ENCODE measurements at places on chromosomes 6 and 20.

DNA sequence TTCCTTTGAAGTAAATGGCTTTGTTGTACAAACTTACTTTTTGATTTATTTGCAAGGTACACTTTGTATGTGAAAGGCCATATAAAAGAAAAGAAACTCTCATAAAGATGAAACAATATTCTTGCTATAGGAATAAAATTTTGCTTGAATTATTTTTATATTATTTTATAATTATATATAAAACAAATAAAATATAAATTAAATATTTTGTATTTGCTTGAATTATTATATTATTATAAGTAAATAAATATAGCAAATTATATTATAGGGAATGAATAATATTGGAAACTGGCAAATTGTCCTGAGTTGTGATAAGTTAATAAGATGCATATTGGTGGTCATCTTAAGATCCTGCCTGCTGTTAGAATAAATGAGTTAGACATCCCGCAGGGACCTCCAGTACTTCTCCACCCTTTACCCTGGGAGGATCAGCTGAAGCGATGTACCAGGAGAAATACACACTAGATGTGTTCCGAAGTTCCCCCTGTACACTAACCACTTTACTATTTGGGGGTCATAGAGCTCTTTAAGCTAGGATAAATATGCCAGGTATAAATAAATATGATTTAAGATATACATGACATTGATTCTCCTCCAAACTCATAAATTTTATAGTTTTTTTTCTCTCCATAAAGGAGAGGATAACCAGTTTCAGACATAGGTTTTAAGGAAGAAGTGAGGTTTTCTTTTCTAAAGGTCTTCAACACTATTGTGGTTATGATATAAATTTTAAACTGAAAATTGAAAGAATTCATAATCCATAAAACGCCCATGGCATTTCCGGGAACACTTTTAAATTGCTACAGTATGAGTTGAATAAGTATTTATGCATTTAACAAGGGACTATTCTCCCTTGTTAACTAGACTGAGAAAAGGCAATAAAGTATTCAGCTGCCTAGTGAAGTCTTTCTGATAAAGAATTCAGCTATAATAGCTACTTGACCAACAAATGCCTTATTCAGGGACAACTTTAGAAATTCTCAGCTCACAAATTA is 486.3 kb upstream of the MARCKS start:
- H3K4me3 ChIP-seq: no peak overlapping the region
- H3K4me1 ChIP-seq: peaks cover under 1% of the 10 kb centered on the region
- no peak for DNase-seq
- H3K36me3 ChIP-seq: no peaks in the 10 kb centered on the region
- H3K27me3 ChIP-seq: no peaks in the 10 kb centered on the region
- no peak overlapping the region for H3K27ac ChIP-seq

DNA sequence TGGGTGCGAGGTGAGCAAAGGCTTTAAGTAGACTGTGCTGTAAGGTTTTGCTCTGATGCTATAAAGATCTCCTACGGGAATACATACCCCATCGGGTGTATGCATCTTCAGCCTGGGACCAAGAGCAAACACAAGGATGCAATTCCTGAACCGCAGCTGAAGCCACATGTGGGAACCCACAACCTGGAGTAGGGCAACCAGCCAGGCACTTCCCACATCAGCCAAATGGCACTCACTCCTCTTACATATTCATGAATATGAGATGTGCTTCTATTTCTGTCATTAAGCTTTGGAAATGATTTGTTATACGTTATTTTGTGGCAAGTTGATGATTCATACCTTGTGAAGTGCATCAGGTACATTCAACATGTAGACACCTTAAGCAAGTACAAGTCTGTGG is 619.2 kb downstream of the C6orf118 start:
- no peak overlapping the region for H3K27ac ChIP-seq
- H3K36me3 ChIP-seq: no peaks in the 10 kb centered on the region
- H3K4me1 ChIP-seq: no peaks in the 10 kb centered on the region
- DNase-seq: no peak

GRCh38 chr20:9256393-9256792 is 187.5 kb downstream of the PLCB4 start:
- no peaks in the 10 kb centered on the region for H3K4me1 ChIP-seq
- no peaks in the 10 kb centered on the region for H3K36me3 ChIP-seq
- no peak overlapping the region for H3K4me3 ChIP-seq
- DNase-seq: no peak
- no peaks in the 10 kb centered on the region for H3K27me3 ChIP-seq

DNA sequence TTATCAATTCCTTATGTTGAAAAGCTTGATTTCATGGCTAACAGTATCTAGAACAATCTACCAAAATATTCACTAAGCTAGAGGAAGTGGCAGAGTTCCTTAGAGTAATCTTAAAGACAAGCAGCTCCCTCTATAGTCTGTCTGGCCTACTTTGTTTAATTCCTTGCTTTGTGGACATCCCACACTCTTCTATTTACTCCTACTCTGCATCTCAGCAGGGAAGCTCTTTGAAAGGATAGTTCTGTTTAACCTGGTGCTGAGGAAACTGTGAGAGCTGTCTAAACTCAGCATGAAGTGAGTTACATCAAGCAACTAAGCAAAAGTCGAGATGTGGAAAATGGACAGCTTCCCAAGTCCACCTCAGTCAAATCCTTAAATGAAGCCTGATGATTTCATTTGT is 4.3 kb downstream of the REV3L start:
- no peak overlapping the region for H3K4me3 ChIP-seq
- no peak overlapping the region for H3K27ac ChIP-seq
- no peaks in the 10 kb centered on the region for H3K27me3 ChIP-seq
- DNase-seq: peak; percentile 69
- peaks cover 14% of the 10 kb centered on the region for H3K4me1 ChIP-seq

GRCh38 chr20:35617397-35618262 is 2.0 kb downstream of the SPAG4 start:
- H3K27me3 ChIP-seq: no peaks in the 10 kb centered on the region
- H3K27ac ChIP-seq: peak overlapping the region; percentile 49
- peak; percentile 49 for DNase-seq
- peaks cover 16% of the 10 kb centered on the region for H3K4me1 ChIP-seq
- H3K4me3 ChIP-seq: peak overlapping the region; percentile 54

DNA sequence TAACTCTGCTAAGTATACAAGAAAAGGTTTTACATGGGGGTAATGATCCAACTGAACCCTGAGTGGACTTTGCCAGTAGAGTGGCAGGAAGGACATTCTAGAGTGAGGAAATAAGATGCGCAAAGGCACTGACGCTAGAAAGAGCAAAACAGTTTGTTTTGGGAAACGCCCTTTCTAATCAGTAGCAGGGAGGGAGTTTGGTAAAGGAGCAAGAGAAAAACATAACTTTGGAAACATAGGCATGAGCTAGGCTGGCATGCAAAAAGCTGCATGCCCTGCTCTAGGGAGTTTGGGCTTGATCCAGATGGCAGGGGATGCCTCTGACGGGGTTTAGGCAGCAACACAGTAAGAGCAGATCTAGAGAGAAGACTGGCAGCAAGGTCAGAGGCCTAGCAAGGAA is 135.2 kb downstream of the DST start:
- no peak overlapping the region for H3K4me3 ChIP-seq
- H3K27me3 ChIP-seq: no peaks in the 10 kb centered on the region
- no peak overlapping the region for H3K27ac ChIP-seq
- no peak for DNase-seq
- H3K4me1 ChIP-seq: no peaks in the 10 kb centered on the region

DNA sequence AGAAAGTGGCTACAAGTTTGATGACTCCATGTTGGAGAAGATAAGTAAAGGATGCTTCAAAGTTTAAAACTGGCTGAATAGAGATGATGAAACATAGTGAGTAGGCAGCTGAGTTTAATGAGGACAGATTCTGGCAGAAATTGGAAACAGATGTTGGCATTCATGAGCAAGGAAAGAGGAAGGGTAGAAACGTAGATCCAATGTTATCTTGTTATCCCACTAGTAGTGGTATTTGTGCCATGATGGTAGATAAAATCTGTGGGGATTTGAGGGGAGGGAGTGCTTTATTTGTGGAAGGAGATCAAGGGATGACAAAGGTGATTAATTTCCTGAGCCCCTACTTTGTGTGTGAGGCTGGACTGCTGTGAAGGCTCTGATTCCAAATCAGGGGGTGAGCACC is 69.5 kb downstream of the MRAP2 start:
- H3K27ac ChIP-seq: no peak overlapping the region
- H3K36me3 ChIP-seq: no peaks in the 10 kb centered on the region
- peak; percentile 24 for DNase-seq
- no peaks in the 10 kb centered on the region for H3K27me3 ChIP-seq
- no peak overlapping the region for H3K4me3 ChIP-seq
- no peaks in the 10 kb centered on the region for H3K4me1 ChIP-seq

DNA sequence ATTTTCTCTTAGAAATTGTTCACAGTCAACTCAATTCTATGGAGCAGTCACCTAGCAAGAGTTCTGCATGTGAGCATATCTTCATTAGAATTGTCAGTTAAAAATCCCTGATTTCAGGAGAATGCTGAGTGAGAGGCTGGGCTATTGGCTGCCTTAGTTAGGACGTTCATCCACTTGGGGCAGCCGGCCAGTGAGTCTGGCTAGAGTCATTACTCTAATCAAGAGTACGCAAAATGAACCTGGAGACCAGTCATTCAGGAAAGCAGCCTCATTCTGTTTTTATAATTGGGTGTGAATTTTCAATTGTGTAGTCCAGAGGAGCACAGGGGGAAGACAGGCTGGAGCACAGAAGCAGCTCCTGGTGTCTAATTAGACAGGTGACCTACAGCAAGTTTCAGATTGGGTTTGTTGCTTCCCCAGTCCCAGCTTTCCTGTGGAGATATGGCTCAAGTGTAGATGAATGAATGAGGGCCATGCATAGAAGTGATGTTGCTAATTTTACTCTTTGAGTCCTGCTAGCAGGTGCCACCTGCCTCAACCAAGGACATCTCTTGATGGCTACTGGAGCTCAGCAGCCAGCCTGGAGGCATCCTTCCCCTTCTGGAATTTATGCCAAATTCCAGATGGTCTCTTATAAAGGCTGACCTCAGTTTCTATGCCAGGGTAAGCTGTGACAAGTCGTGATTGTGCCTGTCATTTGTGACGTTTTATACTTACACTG is 265.7 kb downstream of the NKAIN2 start:
- no peaks in the 10 kb centered on the region for H3K27me3 ChIP-seq
- no peak for DNase-seq
- no peaks in the 10 kb centered on the region for H3K36me3 ChIP-seq
- H3K4me3 ChIP-seq: no peak overlapping the region
- no peaks in the 10 kb centered on the region for H3K4me1 ChIP-seq
- H3K27ac ChIP-seq: no peak overlapping the region

DNA sequence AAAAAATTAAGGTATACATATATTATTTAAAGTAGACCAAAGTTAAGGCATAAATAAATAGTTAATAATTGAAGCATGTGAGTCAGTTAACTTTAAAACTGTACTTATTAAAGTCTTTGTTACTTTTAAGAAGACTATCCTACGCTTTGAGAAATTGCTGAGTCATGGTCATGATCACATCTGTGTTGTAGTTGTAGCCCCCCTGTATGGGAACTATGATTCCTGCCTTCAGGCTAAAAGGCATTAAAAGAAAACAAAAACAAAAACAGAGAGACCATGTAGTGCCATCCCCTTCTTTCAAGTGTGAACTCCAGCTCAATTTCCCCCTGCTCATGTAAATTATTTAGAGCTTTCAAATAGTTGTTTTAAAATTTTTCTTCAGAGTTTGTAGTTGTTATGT is 123.4 kb downstream of the FLRT3 start:
- H3K27ac ChIP-seq: no peak overlapping the region
- no peaks in the 10 kb centered on the region for H3K4me1 ChIP-seq
- H3K4me3 ChIP-seq: no peak overlapping the region
- no peaks in the 10 kb centered on the region for H3K27me3 ChIP-seq
- no peak for DNase-seq

GRCh38 chr6:131600716-131601115 is 27.3 kb downstream of the MED23 start:
- H3K4me1 ChIP-seq: peaks cover 3% of the 10 kb centered on the region
- peaks cover 6% of the 10 kb centered on the region for H3K36me3 ChIP-seq
- no peak for DNase-seq
- no peak overlapping the region for H3K27ac ChIP-seq
- no peak overlapping the region for H3K4me3 ChIP-seq
- no peaks in the 10 kb centered on the region for H3K27me3 ChIP-seq

DNA sequence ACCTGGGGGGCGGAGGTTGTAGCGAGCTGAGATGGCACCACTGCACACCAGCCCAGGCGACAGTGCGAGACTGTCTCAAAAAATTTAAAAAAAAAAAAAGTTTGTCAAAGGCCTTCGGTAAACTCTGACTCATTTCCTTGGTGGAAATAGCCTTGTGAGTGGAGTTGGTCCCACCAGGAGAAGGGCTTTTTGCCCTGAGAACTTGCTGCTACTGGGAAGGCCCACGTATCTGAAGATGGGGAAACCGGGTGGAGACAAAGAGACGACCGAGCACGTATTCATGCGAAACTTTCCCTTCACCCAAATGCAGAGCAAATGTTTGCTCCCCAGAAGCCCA is 51.7 kb downstream of the SLC22A23 start:
- no peaks in the 10 kb centered on the region for H3K4me1 ChIP-seq
- no peaks in the 10 kb centered on the region for H3K27me3 ChIP-seq
- no peak overlapping the region for H3K27ac ChIP-seq
- no peak overlapping the region for H3K4me3 ChIP-seq

DNA sequence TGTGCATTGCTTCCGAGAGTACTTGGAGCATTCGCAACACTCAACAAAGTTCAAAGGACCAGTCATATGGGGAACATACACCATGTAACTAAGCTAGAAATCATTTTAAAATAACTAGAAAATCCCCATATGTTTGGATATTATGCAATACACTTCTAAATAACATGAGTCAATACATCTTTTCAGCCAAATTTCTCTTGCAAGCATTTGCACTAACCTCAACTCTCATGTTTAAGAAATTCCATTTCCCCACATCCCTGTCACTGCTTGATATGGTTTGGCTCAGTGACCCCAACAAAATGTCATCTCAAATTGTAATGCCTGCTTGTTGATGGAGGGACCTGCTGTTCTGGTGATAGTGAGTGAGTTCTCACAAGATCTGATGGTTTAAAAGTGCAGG is 85.7 kb upstream of the CST7 start:
- no peak overlapping the region for H3K27ac ChIP-seq
- peak; percentile 56 for DNase-seq
- no peaks in the 10 kb centered on the region for H3K36me3 ChIP-seq
- no peaks in the 10 kb centered on the region for H3K4me1 ChIP-seq
- no peak overlapping the region for H3K4me3 ChIP-seq

- no peak for DNase-seq
- no peak overlapping the region for H3K4me3 ChIP-seq
Observed at GRCh38 chr6:41693281-41694240, 41.8 kb downstream of the TFEB start.
